Stimulated activated CD4-positive, alpha-beta T cell treated with anti-CD3 and anti-CD28 coated beads, Interleukin-2, amount 100 ng/mL, for 4 hours (primary cell): ENCODE measurements at places on chromosomes 1 and 21.

GRCh38 chr1:151947140-151947539 lies 37.8 kb upstream of the THEM4 start:
- DNase-seq: no peak

GRCh38 chr1:202009326-202010179 lies 834 bp upstream of the ELF3 start:
- DNase-seq: peak; percentile 43

- no peak for DNase-seq
Observed at GRCh38 chr1:30778154-30778978, 20.8 kb upstream of the LAPTM5 start.

- no peak for DNase-seq
Observed at GRCh38 chr1:151369621-151370048, 2.9 kb downstream of the SELENBP1 start.

DNA sequence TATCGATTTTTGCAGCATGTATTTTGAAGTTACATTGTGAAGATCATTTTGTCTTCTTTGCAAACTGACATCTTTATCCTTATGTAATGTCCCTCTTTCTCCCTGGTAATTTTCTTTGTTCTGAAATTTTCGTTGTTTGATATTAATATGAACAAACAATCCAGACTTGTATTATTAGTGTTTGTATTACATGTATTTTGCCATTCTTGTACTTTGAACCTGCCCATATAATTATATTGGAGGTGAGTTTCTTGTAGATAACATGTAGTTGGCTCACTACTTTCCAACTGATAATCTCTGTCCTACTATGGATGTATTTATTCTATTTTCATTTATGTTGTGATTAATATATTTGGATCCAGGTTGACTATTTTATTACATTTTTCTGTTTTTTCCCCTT lies 27.1 kb downstream of the OBSCN start:
- DNase-seq: no peak

GRCh38 chr1:160108888-160109662 lies 6.5 kb upstream of the ATP1A2 start:
- peak; percentile 29 for DNase-seq

DNA sequence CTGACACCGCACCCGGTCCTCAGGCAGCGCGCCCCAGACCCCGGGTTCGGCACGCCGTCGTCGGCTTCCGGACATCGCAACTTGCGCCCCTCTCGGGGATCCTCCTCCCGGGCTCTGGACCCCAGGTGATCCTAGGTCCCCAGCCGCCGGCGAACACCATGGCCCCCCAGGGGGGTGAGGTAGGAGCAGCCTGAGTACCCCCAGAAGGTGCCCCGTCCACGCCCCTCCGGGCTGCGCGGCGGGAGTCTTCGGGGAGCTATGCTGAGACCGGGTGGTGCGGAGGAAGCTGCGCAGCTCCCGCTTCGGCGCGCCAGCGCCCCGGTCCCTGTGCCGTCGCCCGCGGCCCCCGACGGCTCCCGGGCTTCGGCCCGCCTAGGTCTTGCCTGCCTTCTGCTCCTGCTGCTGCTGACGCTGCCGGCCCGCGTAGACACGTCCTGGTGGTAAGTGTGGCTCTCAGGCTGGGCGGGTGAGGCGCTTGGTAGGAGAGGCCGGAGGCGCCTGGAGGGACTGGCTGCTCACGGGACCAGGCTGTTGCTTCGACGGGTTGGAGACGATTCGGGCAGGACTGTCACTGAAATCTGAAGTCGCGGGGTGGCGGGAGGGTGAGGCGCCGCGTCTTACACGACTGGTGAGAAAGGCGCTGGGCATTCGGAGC lies 367 bp downstream of the WNT2B start:
- peak; percentile 5 for DNase-seq

DNA sequence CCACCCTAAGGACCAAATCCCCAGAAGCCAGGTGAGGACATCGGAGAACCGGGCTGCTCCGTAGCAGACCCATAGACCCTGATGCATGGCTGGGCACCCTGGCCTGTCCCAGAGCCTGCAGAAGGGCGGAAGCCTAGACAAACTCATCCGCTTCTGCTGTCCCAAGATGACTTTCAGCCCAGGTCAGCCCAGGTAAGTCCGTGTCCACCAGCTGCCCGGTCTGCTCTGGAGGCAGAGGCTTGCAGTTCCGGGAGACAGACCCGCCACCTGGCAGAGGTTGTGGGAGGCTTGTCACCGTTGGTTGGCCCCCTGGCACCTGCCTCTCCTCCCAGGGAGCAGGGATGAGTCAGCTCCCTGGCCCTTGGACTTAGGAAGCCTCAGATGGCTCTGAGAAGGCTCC lies 22.8 kb upstream of the POFUT2 start:
- DNase-seq: no peak

DNA sequence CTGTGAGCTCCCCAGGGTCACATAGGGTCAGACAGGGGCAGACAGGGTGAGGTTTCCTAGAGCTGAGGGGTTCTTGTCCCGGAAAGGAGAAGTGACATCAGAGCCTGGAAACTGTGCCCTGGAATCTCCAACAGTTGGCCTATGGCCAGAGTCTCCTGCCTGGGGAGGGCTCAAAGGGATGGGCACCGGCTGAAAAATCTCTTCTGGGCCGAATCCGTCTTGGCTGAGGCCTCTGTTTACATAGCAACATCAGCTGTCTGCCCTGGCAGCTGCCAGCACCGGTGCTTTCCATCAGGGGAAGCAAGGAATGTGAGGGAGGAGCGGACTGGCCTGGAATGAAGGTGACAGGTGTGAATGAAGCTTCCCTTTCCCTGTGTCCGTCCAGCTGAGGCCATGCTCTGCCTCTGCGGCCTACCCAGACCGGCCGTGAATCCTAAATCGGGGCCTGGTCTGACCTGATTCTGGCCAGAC lies 30.7 kb downstream of the VASH2 start:
- DNase-seq: no peak

- DNase-seq: no peak
Observed at GRCh38 chr1:209421978-209422680, 161.4 kb upstream of the CAMK1G start.

DNA sequence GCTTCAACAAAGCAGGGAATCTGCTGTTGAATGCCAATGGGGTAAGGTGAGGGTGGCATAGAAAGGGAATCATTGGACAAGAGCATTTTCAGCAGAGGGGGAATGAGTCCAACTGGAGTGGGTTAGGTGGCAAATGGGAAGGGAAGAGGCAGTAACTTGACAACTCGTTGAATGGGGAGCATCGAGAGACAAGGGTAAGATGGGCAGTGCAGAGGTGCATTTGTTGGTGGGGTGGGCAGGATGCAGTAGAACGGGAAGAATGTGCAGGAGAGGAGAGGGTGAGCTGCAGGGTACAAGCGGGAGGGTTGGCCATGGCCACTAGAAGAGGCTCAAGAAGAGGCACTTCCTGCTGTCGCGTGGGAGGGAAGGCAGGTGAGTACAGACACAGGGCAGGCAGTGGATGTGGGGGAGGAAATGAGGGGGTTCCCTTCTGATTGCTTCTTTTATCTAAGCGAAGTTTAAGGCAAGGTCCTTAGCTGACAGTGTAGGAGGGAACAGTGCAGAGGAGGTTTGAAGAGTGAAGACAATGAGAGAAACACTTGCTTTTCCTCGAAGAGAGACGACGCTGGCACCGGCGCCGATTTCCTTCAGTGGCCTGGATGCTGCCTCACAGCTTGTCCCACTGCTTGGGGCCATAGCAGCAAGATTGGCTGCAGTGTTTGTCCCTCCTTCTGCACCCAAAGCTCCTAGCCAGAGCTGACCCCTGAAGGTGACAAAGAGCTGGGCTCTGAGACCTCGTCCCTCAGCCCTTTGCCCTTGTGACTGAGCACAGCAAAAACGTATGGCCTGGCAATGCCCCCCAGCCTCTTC lies 3.2 kb upstream of the IKBKE start:
- DNase-seq: no peak

DNA sequence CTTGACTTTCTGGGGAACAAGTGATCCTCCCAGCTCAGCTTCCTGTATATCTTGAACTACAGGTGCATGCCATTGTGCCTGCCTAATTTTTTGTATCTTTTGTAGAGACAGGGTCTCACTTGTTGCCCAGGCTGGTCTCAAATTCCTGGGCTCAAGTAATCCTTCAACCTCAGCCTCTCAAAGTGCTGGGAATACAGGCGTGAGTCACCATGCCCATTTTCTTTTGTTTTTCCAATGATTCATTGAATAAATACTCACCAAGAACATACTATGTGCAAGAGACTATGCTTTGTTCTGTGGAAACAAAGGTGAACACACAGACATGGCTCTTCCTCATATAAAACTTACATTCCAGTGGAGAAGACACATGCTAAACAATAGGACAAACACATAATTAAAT lies 407.8 kb upstream of the DAB1 start:
- DNase-seq: no peak

DNA sequence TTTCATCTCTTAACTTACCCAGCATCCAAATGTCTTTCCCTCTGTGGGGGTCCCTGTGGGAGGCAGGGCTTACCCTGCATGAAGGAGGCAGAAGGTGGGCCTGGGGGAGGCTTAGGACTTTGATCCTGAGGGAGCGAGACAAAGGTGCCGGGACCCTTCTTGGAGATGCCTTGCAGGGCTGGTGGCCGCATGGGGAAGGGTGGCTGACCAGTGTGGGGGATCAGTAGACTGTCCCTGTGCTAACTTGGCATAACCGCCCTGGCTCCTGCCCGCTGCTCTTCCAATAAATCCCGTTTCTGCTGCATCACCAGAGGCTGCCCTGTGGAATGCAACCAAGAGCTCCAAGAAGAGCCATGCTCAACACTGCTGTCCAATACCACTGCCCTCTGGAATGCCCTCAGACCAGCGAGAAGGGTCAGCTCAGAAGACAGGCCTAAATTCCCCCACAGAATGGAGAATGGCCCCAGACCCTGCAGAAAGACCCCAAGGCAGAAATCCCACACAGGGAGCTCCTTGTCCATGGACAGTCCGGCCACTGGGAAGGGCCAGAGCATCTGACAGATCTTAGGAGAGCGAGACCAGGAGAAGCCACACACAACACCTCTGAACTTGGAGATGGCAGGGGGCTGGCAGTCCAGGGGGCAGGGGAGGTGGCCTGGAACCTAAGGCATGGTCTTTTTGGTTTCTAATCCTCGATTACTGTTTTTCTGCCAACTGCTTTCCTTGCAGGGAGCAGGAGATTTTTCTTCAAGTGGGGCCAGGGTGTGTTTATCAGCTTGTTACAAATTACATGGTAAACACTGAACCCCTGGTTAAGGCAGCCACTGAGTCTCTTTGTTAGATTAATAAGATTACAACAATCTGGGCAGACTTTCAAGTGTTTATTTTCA lies 46.7 kb upstream of the DMRTB1 start:
- no peak for DNase-seq

- no peak for DNase-seq
Observed at GRCh38 chr1:49052102-49052501, 275.4 kb upstream of the BEND5 start.

GRCh38 chr1:42000766-42001165 lies 82.0 kb upstream of the HIVEP3 start:
- DNase-seq: no peak

- DNase-seq: no peak
Observed at GRCh38 chr1:39544327-39544726, 32.3 kb downstream of the PABPC4 start.
